ENCODE measurements at places on chromosomes 1 and 21.
A peak's percentile ranks its signal among the peaks of the same experiment; 100 is the strongest.

DNA sequence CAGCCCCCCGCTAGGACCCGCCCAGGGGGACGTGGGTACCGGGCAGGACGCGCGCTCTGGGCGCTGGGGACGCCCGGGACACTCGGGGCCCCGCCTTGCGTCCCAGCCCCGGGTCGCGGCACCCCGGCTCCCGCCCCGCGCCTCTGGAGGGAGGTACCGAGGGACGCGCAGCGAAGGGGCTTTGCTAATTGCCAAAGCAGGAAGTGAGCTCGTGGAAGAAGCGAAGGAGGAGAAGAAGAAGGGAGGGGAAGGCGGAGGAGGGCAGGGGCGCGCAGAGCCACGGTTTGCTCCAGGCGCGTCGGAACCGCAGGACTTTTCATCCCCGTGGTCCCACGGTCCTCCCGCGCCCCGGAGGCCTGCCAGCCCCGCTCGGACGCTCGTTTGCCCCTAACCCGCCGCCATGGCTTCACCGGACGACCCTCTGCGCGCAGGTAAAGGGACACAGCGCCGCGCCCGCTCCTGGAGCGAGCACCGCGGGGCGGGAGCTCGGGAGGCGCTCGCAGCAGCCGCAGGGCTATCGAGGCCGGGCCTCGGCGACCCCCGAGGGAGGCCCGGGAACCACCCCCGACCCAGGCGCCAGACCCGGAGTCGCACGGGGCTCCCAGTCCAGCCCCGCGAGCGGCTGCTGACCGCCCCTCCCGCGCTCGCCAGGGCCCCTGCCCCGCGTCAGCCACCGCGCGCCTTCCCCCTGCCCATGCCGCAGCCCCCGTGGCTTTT, 1.3 kb downstream of the EDARADD start:
- H3K27me3 ChIP-seq: peaks cover 32% of the 10 kb centered on the region
- peaks cover 10% of the 10 kb centered on the region for H3K4me1 ChIP-seq
- H3K27ac ChIP-seq: no peak overlapping the region
- H3K4me3 ChIP-seq: peak overlapping the region; percentile 85

- peaks cover 14% of the 10 kb centered on the region for H3K27me3 ChIP-seq
- peaks cover 2% of the 10 kb centered on the region for H3K4me1 ChIP-seq
- H3K36me3 ChIP-seq: no peaks in the 10 kb centered on the region
- no peak overlapping the region for H3K27ac ChIP-seq
These were observed 10.3 kb upstream of the S100A10 start for GRCh38 chr1:152003846-152004442.

GRCh38 chr1:11649624-11650330, 4.5 kb downstream of the FBXO2 start:
- H3K27ac ChIP-seq: no peak overlapping the region
- H3K36me3 ChIP-seq: no peaks in the 10 kb centered on the region
- H3K4me3 ChIP-seq: peak overlapping the region; percentile 63
- peaks cover 17% of the 10 kb centered on the region for H3K4me1 ChIP-seq
- DNase-seq: no peak

- H3K36me3 ChIP-seq: no peaks in the 10 kb centered on the region
- no peak for DNase-seq
- H3K4me3 ChIP-seq: no peak overlapping the region
- no peaks in the 10 kb centered on the region for H3K4me1 ChIP-seq
- H3K27ac ChIP-seq: no peak overlapping the region
These were observed 35.7 kb upstream of the USP1 start for GRCh38 chr1:62401034-62401760.

GRCh38 chr21:46663754-46664153, 28.3 kb downstream of the PRMT2 start:
- H3K36me3 ChIP-seq: peaks cover 21% of the 10 kb centered on the region
- H3K4me1 ChIP-seq: peaks cover 4% of the 10 kb centered on the region
- H3K4me3 ChIP-seq: no peak overlapping the region

- H3K4me1 ChIP-seq: no peaks in the 10 kb centered on the region
These were observed 107.6 kb downstream of the PLXNA2 start for GRCh38 chr1:208136459-208137182.

- H3K4me3 ChIP-seq: no peak overlapping the region
- H3K36me3 ChIP-seq: no peaks in the 10 kb centered on the region
- H3K4me1 ChIP-seq: no peaks in the 10 kb centered on the region
These were observed 15.2 kb downstream of the EXTL2 start for GRCh38 chr1:100879422-100879821.

GRCh38 chr1:218200979-218201378, 84.1 kb upstream of the RRP15 start:
- no peaks in the 10 kb centered on the region for H3K36me3 ChIP-seq
- no peak for DNase-seq
- H3K4me1 ChIP-seq: no peaks in the 10 kb centered on the region
- H3K27me3 ChIP-seq: no peaks in the 10 kb centered on the region

DNA sequence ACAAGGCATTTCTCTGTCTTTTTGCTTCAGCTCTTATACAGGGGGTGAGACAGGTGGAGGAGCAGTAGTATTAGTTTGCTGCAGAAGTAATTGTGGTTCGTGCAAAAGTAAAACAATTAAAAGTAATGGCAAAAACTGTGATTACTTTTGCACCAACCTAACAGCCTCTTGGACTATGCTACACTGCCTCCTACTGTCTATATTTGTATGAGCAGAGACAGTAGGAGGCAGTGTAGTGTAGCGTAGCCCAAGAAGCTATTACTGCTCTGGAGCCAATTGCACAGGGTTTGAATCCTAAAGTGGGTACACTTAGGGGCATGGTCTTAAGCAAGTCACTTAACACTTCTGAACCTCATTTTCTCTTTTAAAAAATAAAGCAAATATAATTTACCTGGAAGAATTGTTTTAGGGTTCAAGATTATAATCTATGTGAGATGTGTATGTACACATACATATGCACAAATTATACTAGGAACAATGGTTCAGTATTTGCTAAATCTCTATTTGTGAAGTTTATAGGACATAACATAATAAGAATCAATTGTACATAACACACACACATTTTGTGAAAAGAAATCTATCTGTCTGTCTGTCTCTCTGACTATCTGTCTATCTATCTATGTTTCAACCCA, 103.8 kb downstream of the BRINP3 start:
- DNase-seq: no peak
- H3K36me3 ChIP-seq: no peaks in the 10 kb centered on the region
- no peak overlapping the region for H3K27ac ChIP-seq

GRCh38 chr1:51559501-51559900, 40.4 kb upstream of the EPS15 start:
- peaks cover 8% of the 10 kb centered on the region for H3K4me1 ChIP-seq
- H3K36me3 ChIP-seq: no peaks in the 10 kb centered on the region
- H3K27me3 ChIP-seq: peaks cover 1% of the 10 kb centered on the region
- no peak overlapping the region for H3K27ac ChIP-seq

- H3K27ac ChIP-seq: no peak overlapping the region
- DNase-seq: no peak
- no peak overlapping the region for H3K4me3 ChIP-seq
These were observed 81.1 kb upstream of the ST6GALNAC5 start for GRCh38 chr1:76786222-76786621.

DNA sequence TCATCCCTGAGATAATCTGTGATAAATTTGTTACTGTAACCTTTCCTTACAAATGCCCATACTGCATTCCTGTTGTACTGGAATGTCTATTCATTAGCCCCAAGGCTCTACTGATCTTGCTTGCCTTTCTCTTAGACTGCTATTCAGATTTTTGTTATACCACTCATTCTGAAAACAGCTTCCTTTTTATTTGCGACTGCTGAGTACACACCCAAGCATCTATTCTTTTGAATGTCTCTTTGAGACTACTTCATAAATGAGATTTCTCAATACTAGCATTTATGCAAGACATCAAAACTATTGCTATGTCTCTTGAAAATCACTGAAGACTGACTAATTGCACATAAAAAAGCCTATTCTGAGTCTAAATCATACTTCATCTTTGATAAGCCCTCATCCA, 38.6 kb downstream of the DENND1B start:
- H3K36me3 ChIP-seq: peaks cover 14% of the 10 kb centered on the region
- no peak overlapping the region for H3K27ac ChIP-seq
- no peaks in the 10 kb centered on the region for H3K27me3 ChIP-seq
- peaks cover 32% of the 10 kb centered on the region for H3K4me1 ChIP-seq
- H3K4me3 ChIP-seq: no peak overlapping the region
- DNase-seq: no peak

DNA sequence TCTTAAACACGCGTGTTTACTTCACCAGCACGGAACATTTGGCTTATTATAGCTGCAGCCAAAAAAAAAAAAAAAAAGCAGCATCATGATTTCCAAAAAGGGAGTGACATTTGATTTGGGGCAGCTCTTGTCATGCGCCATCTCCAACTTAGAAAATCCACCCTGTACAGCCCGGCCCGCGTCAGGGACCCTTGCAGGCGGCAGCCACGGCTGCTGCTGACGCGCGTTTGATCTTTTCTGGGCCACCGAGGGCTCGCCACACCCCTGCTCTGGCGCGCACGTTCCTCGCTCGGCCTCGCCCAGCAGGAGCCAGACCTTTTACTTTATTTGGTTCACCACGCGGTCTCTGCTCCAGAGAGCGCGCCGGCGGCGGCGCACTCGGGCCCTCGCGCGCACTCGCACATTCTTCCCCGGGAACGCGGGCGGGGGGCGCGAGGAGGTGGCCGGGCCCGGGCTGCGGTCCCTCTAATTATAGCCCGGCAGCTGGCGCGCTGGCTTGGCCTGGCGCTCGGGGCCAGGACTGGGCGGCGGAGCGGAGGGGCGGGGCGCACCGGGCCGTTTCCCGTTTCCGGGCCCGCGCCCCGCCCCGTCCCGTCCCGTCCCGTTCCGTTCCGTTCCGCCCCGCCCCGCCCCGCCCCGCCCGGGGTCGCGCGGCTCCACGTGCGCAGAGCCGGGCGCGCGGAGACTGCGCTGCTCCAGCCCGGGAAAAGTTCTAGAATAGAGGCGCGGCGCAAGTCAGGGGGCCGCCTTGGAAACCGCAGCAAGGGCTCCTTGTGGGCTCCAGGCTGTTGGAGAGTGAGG, 10.2 kb downstream of the IRF2BP2 start:
- no peaks in the 10 kb centered on the region for H3K27me3 ChIP-seq
- peak; percentile 63 for DNase-seq
- H3K36me3 ChIP-seq: peaks cover 6% of the 10 kb centered on the region
- peak overlapping the region; percentile 90 for H3K27ac ChIP-seq
- H3K4me1 ChIP-seq: peaks cover 26% of the 10 kb centered on the region
- H3K4me3 ChIP-seq: peak overlapping the region; percentile 84

- H3K27me3 ChIP-seq: no peaks in the 10 kb centered on the region
- no peaks in the 10 kb centered on the region for H3K4me1 ChIP-seq
These were observed 29.6 kb upstream of the FMO1 start for GRCh38 chr1:171218661-171219060.

DNA sequence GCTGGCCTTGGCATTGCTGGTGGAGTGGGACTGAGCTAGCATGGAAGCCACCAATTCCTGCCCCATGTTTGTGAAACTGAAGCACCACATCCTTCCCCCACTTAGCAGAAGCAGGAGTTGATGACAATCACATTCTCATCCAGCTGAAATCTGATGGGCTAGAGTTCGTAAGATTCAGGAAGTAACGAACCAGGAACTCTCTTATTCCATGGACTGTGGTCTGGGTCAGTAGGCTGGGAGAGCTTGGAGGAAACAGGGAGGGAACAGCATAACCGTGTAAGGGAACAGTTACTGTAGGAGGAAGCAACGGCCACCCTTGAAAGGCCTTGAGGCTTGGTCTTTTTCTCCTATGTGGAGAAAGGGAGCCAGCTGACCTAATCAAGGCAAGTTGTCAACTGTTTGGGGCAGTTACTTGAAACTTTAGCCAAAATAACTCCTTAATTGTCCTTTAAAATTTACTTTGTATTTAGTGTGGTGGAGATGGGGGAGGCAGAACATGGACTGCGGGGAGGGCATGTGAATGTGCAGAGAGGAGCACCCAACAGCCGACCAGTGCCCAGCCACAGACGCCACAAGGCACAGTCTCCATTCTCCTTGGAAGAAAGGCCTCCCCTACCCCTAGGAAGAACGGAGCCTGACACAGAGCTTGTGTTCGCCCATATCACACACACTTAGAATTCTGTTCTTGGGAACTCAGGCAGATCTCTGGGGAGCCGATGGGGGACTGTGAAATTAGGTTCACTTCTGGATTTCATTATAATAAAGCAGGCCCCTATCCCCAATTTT, 2.0 kb upstream of the COQ8A start:
- peaks cover 8% of the 10 kb centered on the region for H3K36me3 ChIP-seq
- H3K4me1 ChIP-seq: peaks cover 20% of the 10 kb centered on the region
- H3K4me3 ChIP-seq: peak overlapping the region; percentile 94
- no peaks in the 10 kb centered on the region for H3K27me3 ChIP-seq
- no peak for DNase-seq

DNA sequence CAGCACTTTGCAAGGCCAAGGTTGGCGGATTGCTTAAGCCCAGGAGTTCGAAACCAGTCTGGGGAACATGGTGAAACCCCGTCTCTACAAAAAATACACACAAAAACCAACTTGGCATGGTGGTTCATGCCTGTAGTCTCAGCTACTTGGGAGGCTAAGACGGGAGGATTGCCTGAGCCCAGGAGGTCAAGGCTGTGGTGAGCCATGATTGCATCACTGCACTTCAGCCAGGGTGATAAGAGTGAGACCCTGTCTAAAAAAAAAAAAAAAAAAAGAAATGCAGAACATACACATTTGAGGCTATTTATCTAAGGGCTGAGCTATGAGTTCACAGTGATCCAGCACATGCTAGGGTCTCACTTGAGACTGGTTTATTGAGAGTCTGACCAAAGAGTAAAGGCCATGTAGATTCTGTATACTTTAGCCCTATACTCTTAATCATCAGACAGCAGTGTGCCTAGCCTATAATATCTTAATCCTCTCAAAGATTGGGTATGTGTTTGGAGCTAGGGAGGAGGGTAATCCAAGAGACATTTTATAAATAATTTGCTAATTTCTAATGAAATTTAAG, 23.9 kb downstream of the RNF2 start:
- H3K27me3 ChIP-seq: no peaks in the 10 kb centered on the region
- H3K36me3 ChIP-seq: peaks cover 29% of the 10 kb centered on the region
- DNase-seq: no peak
- peaks cover 32% of the 10 kb centered on the region for H3K4me1 ChIP-seq
- no peak overlapping the region for H3K4me3 ChIP-seq
- H3K27ac ChIP-seq: no peak overlapping the region

- peaks cover 4% of the 10 kb centered on the region for H3K4me1 ChIP-seq
- H3K4me3 ChIP-seq: peak within 1 kb of the TSS; percentile 81
- no peaks in the 10 kb centered on the region for H3K36me3 ChIP-seq
- H3K27ac ChIP-seq: peak within 1 kb of the TSS; percentile 19
- peaks cover 8% of the 10 kb centered on the region for H3K27me3 ChIP-seq
These were observed at the start of gene SIPA1L2 for GRCh38 chr1:232630047-232630893. Gene SIPA1L2 (minus strand): TSS chr1:232630133. CDS start chr1:232515339, 114,794 bp downstream.

GRCh38 chr1:224259986-224260385, 70.0 kb downstream of the NVL start:
- DNase-seq: no peak
- no peaks in the 10 kb centered on the region for H3K27me3 ChIP-seq
- no peak overlapping the region for H3K27ac ChIP-seq
- H3K36me3 ChIP-seq: peaks cover 18% of the 10 kb centered on the region
- no peak overlapping the region for H3K4me3 ChIP-seq
- H3K4me1 ChIP-seq: peaks cover 7% of the 10 kb centered on the region

DNA sequence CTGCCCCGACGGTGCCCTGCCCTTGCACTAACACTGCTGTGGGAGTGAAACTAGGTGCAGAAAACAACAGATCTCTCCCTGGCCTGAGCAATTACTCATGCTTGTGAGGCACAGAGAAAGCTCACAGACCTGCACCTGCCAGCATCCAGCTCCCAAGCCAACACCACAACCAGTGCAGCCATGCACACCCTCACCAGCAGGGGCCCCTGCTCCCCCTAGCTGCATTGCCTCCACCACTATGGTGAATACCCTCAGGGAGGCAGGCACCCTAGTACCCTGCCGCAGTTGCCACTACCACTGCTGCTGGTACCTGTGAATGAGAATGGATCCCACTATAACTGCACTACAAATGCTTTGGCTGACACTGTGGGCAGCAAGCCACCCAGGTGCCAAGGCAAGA, 7.1 kb upstream of the DIRAS3 start:
- no peaks in the 10 kb centered on the region for H3K27me3 ChIP-seq
- DNase-seq: no peak
- no peaks in the 10 kb centered on the region for H3K4me1 ChIP-seq
